ENCODE measurements at places on chromosomes 3 and 15.

DNA sequence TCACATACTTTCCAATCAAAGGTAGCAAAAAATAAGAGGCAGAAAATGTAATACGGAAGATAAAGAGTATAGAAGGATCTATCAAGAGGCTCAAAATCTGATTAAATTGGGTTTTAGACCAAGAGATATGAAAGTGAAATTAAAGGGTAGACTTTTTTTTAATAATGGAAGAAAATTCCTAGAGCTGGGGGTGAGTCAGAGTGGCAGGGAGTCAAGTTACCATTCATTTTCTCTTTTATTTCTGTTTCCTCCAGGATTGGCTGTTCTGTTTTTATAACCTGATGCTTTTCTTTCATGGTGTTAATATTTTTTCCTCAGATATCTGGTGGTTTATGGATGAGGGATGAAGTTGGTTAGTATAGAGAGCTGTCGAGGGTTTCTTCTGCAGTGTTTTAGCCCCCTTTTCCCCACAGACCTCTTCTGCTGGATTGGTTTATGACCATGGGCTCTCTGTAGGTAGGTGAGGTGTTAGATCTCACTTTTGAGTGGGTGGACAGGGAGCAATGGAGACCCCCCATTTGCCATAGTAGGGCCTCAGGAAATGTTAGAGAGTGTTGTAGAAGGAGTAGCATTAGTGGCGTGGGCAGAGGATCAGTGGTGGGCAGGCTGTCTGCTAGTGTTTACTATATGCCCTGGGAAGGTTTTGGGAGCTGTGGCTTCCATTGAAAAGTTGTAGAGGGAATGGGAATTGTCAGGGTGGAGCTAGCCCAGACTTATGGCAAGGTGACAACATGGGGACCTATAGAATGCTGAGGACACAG, 201.6 kb upstream of the GOLGA6L4 start:
- no peak for DNase-seq

DNA sequence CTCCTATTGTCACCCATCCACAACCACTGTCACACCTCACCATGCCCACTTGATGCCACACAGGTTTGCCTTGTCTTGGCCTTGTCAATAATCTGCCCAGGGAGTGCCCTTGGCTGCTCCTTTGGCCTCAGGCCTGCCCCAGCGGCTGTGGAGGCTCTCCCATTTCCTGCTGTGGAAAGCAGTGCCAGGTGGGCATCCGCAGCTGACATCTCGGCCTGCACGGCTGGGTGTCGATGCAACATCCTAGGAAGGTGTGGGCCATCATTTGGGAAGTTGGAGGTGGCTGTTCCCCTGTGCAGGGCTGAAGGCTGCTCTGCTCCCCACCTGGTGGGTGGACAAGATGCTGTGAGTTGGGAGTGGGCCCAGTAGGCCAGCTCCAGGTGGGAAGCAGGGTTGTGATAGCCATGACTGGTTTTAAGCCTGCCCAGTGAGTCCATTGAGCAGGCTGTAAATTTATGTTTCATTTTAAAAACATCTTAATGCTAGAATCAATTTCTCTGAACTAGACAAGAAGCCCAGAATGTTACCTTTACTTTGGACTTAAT, 12.5 kb downstream of the DNAH1 start:
- DNase-seq, result no peak

GRCh38 chr3:183449791-183450190, 21.4 kb upstream of the MCF2L2 start:
- no peak for DNase-seq

DNA sequence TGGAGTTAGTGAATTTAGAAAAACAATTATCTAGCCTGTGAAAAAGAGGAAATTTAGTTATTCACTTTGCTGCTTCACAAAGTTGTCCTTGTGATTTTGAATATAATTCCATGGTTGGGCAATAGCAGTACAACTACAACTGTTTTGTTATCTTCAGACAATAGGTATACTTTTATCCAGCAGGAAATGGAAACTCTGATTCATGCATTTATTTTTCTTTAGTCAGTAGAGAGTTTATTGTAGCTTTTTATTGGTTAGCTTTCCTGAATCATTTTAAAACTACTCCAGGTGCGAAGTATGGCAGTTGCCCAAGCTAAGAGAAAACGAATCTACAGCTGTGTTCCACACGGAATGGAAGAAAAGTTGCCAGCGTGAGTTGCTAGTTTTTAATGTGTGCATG, 80.3 kb downstream of the TM4SF4 start:
- DNase-seq, result no peak

- DNase-seq, result peak; percentile 39
These were observed 4.5 kb upstream of the MASP1 start for GRCh38 chr3:187296058-187296457.

GRCh38 chr15:29970402-29970695, 112.4 kb upstream of the GOLGA8J start:
- no peak for DNase-seq

GRCh38 chr15:99644913-99645542, 79.2 kb downstream of the MEF2A start:
- no peak for DNase-seq
